Activated CD4-positive, alpha-beta T cell treated with anti-CD3 and anti-CD28 coated beads, Interleukin-2, Interleukin-6, amounts not matched to agents 100 ng/mL and 50 ng/mL, durations not matched to agents 16 hours and 8 hours (primary cell): ENCODE measurements at places on chromosomes 5 and 9.

DNA sequence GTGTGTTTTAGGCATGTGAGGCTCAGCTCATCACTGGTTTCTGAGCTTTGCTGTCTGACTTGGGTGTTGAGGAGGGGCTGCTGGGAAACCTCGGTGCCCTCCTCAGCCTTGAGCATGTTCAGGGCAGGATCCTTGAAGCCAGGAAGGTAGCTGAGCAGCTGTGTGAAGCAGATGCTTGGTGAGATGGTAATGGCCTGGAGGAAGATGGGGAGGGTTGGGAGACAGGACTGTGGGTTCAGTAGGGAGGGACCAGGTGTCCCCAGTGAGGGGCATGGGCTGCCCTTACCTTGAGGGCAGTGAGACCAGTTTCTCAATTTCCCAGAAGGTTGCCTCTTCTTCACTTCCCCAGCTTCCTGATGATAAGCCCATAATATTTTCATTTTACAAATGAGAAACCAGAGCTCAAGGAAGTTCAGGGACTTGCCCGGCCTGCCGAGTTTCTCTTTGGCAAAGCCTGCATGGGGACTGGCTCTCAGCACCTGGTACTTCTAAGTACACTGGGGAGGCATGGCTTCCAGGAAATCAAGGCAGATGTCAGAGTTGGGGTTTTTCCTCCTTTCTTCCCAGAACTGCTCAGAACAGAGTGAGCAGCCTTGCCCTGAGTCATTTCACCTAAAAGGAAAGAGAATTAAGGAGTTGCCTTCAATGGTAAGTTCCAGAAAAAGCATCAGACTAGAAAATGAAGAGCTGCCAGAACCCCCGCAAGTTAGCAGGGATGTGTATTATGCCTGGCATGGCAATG is 225.7 kb downstream of the MAST4 start:
- peak; percentile 83 for DNase-seq

DNA sequence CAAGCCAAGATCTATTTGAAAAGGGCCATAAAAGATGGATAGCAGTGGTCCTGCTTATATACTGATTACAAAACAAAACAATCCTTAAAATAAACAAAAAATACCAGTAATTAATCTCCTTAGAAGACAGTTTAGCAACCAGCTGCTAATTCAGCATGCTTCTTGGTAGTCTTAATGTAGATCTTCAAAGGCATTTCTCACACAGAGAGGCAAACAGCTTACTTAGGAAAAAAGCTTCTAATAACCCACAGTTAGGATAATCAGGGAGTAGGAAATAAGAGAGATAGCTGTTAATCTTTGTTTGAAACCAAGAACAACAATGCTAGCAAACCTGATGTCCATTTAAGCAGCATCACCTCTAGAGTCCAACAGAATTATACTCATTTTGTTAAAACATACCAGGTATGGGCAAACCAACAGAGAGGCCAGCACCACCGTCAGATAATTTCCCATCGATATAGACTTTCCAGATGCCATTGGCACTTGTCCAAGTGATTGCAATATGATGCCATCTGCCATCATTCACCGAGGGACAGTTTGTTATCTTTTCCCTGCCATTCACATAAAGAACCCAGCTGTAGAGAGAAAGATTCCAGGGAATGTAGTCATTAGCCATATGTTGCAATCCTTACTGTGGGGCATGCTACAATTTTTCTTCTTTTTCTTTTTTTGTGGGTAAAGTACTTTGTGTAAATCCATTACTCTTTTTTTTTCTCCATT is 105.6 kb upstream of the TXNDC8 start:
- no peak for DNase-seq

DNA sequence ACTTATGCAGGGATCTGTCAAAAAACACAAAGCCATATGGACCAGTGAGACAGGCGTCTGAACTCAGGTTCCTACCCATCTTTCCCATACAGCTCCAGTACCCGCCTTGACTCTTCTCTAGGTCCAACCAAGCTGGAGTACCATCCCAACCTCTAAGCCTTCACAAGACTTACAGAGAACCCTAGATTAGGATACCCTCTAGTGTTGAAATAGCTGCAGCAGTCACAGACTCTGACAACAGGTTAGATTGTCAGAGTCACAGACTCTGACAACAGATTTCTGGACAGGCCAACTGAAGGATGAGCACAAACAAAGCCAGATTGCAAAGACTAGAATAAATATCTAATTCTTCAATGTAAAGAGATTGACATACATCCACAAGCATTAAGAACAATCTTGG is 266.1 kb downstream of the GRIA1 start:
- no peak for DNase-seq

DNA sequence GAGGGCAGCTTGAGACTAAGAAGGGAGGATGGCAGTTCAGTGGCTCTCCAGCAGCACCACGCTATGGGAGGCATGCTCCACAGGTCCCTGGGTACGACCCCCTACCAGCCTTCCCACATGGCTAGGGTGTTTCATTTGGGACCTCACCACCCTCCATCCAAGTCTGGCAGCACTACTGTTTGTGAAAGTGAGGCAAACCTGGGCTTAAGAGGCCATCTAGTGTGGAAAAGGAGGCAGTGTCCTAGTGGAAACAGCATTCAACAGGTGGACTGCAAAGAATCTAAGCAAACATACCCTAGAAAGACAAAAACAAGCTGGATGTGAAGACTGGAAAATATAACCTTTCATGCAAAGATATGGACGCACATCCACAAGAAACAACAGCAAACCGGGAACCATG is 4.8 kb upstream of the C5orf47 start:
- DNase-seq: no peak

- no peak for DNase-seq
Observed at GRCh38 chr9:2269778-2270177, 254.6 kb downstream of the SMARCA2 start.

DNA sequence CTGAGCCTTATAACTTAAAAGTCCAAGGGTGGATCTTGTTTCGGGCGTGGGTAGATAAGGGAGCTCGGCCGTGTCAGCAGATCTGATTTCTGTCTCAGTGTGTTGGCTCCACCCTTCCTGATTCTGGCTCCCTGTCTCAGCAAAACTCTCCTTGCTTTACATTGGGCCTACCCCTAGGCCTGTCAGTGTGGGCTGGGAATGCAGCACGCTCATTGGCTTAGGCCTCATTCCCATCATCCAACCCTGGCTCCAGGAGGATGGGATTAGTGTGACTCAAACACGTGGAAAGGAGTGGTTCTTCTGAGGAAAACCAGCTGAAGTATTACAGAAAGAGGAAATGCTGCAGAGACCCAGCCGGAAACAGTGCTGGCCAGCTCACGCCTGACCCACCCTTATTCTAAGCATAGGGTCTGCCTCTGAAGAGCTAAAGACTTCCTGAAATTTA is 59.9 kb downstream of the ZFAND5 start:
- DNase-seq: peak; percentile 12

DNA sequence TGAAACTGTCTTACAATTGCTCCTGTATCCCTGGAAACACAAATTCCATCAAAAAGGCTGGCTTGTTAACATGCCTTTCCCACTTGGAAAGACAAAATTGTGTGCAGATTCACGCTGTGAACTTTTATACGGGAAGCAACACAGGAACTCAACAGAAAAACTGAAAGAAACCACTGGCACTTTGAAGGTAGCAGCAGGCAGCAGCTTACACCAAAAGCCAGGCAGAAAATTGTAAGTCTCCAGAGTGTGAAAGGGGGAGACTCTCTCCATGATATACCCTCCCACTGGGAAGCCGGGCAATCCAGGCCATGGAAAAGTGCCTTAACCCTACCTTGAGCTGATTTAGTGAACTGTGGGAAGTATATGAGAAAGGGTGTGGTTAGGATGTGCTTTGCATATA is 943.7 kb downstream of the CDH18 start:
- no peak for DNase-seq

DNA sequence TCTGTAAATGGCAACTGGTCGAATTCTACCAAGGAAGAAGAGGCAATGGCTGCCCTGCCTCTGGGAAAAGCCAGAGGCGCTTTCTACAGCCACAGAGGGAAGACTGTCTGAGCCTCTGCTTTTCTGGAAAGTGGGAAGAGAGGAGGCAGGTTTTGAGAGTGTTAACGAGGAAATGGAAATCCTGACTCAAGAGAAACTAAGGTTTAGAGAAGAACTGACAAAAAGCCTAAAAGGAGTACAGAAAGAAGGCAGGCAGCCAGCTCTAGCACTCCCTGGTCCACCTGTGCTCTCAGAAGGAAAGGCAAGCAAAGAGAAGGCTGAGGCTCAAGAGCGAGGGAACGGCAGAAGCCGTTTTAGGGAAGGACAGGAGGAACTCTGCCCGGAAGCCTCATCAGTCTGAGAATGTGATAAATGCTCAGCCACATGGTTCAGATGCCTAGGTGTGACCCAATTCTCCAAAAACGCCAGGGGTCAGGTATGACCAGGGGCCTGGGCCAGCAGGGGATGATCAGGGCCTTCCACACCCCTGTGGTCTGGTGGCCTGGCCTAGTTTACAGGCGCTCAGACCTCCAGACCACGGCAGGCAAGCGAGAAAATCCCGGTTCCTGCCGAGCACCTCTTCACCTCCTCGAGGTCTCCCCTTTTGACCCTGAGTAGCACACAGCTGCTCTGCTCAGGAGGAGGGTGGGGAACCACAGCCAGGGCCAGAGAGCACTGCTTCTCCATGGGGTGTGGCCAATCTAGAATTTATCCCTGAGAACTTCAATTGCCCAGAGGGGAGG is 79.9 kb upstream of the FBXW11 start:
- DNase-seq: no peak

DNA sequence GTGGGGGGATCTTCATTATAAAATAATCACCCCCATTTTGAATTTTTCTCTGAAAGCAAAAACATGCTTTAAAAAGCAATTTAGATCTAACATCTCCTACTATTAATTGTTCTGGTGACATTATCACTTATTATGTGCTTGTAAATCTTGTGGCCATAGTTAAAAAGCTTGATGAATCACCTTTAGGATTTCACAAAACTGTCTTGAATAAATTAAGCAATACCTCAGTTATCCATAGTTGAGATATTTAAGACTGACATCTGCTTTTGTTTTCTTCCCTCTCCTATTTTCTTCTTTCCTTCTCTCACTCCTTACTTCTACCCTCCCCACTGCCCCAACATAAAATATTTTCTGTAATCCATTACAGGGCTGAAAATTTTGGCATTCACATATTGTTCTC is 84.8 kb downstream of the SLC1A3 start:
- no peak for DNase-seq

DNA sequence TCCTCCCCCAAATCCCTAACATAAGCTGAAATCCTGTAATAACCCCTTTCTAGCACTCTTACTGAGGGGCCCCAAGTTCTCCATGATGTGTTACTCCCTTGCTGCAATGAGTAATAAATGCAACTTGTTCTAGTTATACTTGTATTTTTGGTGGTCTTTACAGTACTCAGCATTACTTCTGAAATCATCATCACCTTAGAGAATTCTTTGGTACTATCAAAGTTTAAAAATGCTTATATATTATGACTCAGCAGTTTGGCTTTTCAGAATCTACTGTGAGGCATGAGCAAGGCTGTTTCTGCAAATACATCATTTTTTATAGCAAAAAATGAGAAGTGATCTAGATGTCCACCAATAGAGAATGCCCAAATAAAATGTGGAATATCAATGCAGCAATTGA is 20.7 kb upstream of the ROPN1L start:
- peak; percentile 8 for DNase-seq

- DNase-seq: no peak
Observed at GRCh38 chr5:116747881-116748280, 173.3 kb upstream of the SEMA6A start.

DNA sequence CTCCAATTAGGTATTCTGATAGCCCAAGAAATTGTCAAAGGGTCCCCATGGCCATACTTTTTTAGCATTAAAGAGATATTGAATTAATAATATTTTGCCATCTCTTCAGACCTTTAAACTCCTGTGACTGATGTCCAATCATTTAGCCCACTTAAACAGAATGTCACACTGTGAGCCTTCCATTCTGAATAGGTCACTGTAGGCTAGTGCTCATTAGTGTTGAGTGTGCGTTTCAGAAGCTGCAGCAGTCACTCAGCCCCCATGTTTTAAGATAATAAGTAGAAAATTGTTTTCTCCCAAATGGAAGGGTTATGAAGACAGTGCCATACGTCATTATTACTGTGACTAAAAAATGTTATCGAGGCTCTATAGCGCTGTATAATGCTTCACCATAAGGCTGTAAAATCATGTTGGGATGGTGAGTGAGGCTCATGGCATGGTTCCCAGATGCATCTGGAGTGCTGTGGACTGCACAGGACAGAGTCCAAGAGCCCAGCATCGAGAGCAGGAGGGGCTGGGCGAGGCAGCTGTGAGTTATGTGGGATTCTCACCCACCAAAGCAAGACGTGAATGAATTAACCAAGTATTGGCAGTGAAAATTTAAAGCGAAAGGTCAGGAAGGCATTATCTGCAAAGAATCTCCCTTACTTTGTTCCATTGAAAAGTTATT is 2112.9 kb upstream of the WWC1 start:
- no peak for DNase-seq

- DNase-seq: no peak
Observed at GRCh38 chr5:7218141-7218540, 177.8 kb upstream of the ADCY2 start.

DNA sequence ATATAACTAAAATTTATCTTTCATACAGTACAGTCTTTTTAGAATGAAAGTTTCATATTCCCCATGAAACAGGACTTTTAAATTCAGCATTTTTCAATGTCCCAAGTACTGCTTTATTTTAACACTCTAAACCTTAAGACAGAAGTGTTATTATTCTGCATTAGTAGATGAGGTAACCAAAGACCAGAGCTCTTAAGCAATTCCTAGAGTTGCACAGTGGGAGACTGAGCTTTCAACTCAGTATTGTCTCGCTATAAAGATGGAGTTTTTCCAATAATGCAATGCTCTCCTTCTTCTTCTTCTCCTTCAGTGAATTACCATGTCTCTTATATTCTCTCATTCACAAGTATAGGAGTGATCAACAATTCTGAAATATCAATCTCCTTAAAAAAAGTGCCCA is 479.7 kb downstream of the CETN3 start:
- no peak for DNase-seq

DNA sequence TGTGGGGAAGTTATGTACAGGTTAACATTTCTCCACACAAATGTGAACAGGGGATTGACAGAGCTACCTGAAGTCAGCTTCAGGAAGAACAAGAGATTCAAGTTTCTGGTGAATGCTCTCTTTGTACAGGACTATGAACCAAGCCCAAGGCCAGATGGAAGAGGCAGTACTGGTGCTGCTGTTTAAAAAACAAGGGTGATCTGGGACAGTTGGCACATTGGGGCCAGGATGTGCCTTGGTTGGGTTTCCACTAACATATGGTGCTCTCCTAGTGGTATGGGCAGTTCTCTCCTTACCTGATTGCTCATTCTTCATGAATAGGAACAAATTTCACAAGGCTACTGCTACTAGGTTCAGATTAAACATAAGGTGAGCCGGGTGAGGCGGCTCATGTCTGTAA is 40.0 kb downstream of the MTMR12 start:
- no peak for DNase-seq
